ENCODE measurements at places on chromosomes 2 and 18.

- no peak for DNase-seq
Observed at GRCh38 chr2:118939994-118940393, 2.0 kb upstream of the MARCO start.

DNA sequence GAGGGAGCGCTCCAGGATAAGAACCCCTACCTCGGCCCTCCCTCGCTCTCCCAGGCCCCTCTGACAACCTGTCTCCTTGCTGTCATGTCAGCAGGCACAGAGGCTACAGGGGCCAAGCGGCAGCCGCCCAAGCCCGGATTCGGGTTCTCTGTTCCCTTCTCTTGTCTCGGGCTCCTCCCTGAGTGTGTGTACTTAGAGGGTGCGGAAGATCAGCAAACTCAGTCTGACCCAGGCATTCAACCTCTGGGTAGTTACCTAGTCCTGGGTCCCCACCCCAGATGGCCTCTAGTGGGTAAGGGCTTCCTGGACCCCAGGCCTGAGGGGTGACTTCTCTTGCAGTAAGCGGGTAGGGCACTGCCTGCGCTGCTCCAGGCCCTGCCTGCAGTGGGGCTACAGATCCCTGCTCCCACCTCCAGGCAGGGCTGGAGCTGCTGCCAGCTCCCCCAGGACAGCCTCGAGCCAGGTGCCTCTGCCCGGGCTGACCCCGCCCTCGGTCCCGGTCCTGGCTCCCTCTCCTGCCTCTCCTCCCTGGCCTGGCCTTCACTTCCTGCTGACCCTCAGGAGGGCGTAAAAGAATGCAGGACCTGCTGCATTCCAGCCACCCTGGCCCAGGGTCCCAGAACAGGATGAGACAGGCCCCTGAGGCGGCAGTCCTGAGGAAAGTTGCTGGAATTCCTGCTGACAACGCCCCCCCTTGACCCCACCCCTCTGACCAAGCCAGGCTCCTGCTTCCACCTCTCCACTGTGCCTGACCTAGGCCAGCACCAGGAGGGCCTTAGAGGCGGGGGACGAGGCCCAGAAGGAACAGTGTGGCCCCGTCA, 22.0 kb downstream of the GPC1 start:
- DNase-seq, result no peak

- no peak for DNase-seq
Observed at GRCh38 chr2:199228887-199229819, 228.6 kb downstream of the SATB2 start.

DNA sequence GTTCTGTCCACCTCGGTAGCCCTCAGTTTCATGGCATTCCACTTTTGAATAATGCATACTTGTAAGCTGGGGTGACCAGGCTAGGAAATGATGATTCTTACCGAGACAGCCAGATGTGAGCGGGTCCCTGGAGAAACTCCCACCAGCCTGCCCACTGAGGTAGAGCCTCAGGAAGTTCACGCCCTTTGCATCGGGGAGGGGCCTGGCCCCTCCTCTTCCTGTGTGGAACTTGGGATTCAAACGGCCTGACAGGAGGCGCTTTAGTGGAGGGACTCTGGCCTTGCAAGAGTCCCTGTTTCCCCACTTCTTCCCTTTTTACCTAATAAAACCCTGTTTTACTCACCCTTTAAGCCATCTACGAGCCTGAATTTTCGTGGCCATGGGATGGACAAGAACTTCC, 44.6 kb downstream of the MRO start:
- DNase-seq, result no peak

- no peak for DNase-seq
Observed at GRCh38 chr18:67846422-67847098, 330.0 kb upstream of the DSEL start.

GRCh38 chr18:56721491-56721890, 70.3 kb downstream of the WDR7 start:
- no peak for DNase-seq

Measured in nucleus accumbens (tissue), 56 donors.